Activated T-helper 1 cell treated with anti-CD3 and anti-CD28 coated beads, Interleukin-12 subunit alpha, Interleukin-12 subunit beta, Interleukin-2, Interleukin-4 antibody, amounts not matched to agents 30 ng/mL and 10 ng/mL and 1 ng/mL, durations not matched to agents 14 hours and 24 hours and 36 hours (primary cell): ENCODE measurements at places on chromosomes 11 and 22. TPM values are rescaled to one million over a fixed set of nuclear protein-coding genes. Genes with fewer than 3 reads are reported as not detected.

Gene GSTT2
- not detected in 2 replicates for total RNA-seq

Gene PNPLA3
- 0.86 and 1.6 TPM in 2 replicates for total RNA-seq

Gene ZDHHC24
- 14.6 and 15.6 TPM in 2 replicates for total RNA-seq

Gene CDCA5
- total RNA-seq, result 91.8 and 92.5 TPM in 2 replicates

Gene SERPIND1
- total RNA-seq, result not detected in 2 replicates

Gene KRTAP5-2
- not detected in 2 replicates for total RNA-seq

Gene SYT8
- not detected in 2 replicates for total RNA-seq

Gene KCTD14
- 0.16 and 0.49 TPM in 2 replicates for total RNA-seq

Gene CHEK2
- 31.4 and 35.0 TPM in 2 replicates for total RNA-seq

Gene TEX12
- 0.24 TPM in 1 of 2 replicates, not detected in the other for total RNA-seq
